ENCODE measurements at places on chromosomes 5 and 9. TPM values are rescaled to one million over a fixed set of nuclear protein-coding genes. Genes with fewer than 3 reads are reported as not detected.

Gene DIRAS2
- polyA plus RNA-seq = 0.97 TPM

- DNase-seq = no peak
Measured at GRCh38 chr9:105257809-105258208, 13.4 kb downstream of the SLC44A1 start.

- no peak for DNase-seq
Measured at GRCh38 chr9:80025796-80026520, 454.2 kb downstream of the TLE4 start.

DNA sequence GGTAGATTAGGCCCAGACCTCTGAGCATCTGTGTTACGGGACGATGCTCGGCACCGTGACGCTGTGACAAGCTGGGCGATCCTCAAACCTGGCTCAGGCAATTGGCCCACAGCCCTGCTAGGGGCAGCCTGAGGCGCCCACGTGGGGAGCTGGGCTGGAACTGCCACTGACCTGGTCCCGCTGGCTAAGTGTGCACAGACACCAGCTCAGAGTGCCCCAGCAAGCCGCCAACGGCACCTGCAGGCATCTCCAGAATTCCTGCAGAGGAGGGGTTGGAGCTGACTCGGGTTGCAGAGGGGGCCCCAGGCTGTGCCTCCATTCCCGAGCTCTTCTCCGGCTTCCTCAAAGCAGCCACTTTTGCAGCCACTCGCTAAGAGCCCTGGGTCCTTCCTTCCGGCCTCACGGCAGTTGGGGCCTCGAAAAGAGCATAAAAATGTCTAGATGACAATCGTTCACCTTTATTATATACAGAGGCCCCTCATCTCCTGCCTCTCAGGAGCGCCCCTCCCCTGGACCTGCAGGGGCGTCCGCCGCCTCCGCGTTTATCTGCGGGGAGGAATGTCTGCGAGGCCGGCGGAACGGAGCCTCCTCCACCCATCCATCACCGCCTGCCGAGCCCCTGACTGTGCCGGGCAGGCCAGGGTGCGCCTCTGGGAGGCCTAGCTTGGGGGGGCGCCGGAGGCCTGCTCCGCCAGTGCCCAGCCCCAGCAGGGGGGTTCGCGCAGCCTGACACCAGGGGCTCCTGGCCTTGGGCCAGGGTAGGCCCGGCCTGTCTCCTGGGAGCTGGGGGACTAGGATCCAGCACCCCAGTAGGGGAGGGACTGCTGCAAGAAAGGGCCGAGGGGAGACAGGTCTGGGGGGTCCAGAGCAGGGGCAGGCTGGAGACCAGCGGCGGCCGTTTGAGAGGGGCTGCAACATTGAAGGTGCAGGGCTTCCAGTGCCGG, 144.9 kb downstream of the BARX1 start:
- no peak for DNase-seq

DNA sequence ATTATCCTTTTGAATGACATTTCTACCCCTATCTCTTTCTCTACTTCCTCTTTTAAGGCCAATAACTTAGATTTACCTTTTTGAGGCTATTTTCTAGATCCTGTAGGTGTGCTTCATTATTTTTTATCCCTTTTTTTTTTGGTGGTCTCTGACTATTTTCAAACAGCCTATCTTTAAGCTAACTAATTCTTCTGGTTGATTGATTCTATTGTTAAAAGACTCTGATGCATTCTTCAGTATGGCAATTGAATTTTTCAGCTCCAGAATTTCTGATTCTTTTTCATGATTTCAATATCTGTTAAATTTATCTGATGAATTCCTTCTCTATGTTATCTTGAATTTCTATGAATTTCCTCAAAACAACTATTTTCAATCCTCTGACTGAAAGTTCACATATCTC, 7.4 kb upstream of the SLC36A3 start:
- no peak for DNase-seq

DNA sequence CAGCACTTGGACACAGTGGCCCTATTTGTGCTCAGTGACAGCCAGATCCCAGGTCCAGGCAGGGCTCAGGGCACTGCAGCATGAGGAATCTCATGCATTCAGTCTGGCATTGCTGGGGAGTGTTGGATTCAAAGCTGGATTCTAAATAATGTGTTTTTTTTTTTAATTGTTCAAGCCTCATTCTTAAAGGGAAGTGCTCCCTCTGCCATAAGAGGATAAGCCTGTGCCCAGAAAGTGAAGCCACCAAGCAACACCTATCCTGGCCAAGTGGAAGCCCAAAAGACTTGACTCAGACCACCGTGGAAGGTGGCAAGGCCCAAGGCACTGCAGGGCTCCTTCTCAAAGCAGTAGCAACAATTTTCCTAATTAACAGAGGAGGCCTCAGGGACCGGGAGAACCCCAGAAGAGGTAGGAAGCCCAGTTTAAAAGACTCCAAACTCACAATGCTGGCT, 135.6 kb downstream of the ACTL7B start:
- no peak for DNase-seq

DNA sequence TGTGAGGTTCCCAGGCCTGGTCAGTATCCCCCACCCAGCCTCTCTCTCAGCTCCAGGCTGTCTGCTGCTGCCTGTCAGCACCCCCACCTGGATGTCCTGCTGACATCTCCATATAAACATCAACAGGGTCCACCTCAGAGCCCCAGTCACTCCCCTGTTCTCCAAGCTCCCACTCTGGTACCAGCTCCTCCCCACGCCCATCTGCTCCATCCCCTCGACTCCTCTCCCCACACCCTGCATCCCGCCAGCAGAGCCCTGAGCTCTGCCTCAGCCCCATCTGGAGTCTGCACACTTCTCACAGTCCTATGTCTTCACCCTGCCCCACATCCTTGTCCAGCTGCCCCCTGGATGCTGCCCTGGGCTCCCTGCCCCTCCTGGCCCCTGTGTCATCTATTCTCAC, 67.7 kb upstream of the LRRTM2 start:
- DNase-seq = no peak

All from muscle of arm (tissue), 14 donors.